CD4-positive, alpha-beta T cell treated with Interferon gamma for 1 hour (primary cell): ENCODE measurements at places on chromosomes 11 and 22.

DNA sequence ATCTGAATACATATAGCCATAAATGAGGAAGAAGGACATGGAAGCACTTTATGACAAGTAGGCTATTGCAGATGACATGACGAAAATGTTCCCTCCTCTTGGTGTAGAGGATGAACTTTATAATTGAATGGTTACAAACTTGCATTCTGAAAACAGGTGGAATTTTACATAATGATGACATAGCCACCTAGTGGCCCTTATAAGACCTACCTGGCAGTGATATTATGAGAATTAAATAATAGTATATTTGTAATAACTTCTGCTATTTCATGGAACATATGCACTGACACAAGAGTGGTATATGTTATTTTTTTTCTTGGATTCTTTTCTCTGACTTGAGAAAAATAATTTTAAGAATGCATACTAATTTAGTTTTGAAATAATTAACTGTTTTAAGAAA, 22.9 kb downstream of the TRIM22 start:
- DNase-seq = no peak

- no peak for DNase-seq
Measured at GRCh38 chr11:124202951-124203350, 19.8 kb downstream of the OR10D3 start.

DNA sequence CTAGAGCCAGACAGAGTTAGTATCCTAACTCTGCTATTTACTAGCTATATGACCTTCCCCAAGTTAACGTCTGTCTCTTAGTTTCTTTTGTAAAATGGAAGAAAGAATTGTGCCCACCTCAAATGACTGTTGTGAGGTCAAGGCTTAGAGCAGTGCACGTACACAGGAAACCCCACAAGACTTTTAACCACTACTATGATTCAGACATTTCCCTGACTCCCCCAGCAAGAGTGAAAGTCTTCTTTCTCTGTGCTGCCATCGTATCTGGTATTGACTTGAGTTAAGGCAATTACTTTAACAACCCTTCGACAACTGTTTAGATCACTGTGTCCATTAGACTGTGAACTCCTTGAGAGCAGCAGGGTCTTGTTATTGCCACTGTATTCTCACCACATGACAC, 2.6 kb upstream of the OR52W1 start:
- no peak for DNase-seq

DNA sequence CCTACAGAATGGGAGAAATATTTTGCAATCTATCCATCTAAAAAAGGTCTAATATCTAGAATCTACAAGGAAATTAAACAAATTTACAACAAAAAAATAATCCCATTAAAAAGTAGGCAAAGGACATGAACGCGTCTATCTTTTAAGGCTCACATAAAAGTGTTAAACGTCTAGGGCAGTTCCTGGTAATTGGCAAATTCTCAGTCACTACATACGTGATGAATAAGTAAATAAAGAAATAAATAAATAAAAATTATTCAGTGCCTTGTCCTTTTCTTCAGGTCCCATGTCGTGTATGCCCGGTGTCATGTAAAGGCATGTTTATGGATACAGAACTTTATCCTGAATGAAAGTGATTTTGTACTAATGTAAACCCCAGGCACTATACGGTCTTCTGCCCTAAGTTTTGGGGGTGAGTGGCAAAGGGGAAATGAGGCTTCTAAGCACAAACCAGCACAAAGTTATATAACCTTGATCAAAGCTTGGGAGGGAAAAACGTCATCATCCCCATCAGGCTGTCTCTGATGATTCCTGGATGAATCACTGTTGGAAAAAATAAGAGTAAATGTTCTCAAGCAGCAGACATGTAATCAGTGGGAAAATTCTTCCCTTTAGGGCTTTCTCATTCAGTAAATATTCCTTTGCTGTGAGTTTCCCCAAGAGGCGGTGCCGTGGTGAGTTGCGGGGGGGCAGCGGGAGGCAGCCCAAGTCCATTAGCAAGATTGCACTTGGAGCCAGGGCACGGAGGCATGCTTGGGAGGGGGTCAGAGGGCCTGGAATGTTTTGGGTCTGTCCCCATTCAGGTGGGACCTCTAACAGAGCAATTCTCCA, 30.4 kb upstream of the MICAL2 start:
- no peak for DNase-seq

DNA sequence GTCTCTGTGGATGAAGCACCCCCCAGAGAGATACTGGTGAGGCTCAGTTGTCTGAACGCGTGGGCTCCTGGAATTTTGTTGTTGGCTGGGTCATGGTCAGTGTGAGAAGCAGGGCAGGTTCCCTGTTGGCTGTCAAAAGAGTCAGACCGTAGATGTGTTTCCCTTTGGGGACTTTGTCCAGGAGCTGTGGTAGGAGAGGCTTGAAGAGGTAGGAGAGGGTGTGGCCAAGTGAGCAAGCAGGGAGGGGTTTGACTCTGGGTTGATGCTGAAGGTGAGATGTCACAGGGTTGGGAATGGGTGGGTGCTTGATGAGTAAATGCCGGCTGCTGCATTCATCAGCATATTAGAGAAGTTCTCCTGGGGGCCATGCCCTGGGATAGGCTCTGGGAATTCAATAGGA, 803.2 kb downstream of the TBC1D22A start:
- no peak for DNase-seq
